Activated B cell treated with CpG ODN at 0.5 μM for 24 hours (primary cell): ENCODE measurements at places on chromosomes 16 and 17. TPM values are rescaled to one million over a fixed set of nuclear protein-coding genes. Genes with fewer than 3 reads are reported as not detected.
A peak's percentile ranks its signal among the peaks of the same experiment; 100 is the strongest.

DNA sequence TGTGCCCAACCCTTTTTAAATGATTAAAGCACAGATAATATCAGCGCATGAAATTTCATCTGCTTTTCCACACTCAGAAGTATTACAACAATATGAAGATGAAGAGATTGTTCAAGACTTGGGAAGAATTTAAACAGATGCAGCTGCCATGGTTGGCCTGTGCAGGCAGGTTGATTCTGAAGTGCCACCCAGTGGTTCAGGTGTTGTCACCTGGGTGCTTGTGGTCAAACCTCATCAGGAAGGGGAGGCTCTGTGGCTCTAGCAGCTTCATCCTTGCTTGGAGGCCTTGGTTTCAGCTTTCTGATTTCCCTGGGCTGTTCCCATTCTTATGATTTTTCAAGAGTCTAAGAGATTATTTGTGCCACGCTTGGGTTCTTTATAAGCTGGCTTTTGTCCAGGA is 22.2 kb upstream of the CLEC18C start:
- no peaks in the 10 kb centered on the region for H3K4me1 ChIP-seq
- no peak overlapping the region for H3K4me3 ChIP-seq
- H3K27me3 ChIP-seq, result no peaks in the 10 kb centered on the region
- peaks cover 58% of the 10 kb centered on the region for H3K36me3 ChIP-seq

SMTNL2 gene
- total RNA-seq, result not detected in 2 replicates

SMIM5 gene
- total RNA-seq, result 1.1 and 1.7 TPM in 2 replicates

CSH2 gene
- not detected in 2 replicates for total RNA-seq

- no peak for DNase-seq
- H3K4me1 ChIP-seq, result no peaks in the 10 kb centered on the region
- no peak overlapping the region for H3K27ac ChIP-seq
- H3K27me3 ChIP-seq, result peaks cover 3% of the 10 kb centered on the region
- no peak overlapping the region for H3K4me3 ChIP-seq
These were observed 96.8 kb upstream of the CLEC3A start for GRCh38 chr16:77925531-77925930.

- peaks cover 20% of the 10 kb centered on the region for H3K4me1 ChIP-seq
- no peaks in the 10 kb centered on the region for H3K27me3 ChIP-seq
- H3K27ac ChIP-seq, result peak overlapping the region; percentile 39
- H3K36me3 ChIP-seq, result no peaks in the 10 kb centered on the region
These were observed 13.7 kb downstream of the PITPNC1 start for GRCh38 chr17:67390646-67391361.

NT5M gene
- 0.71 and 0.93 TPM in 2 replicates for total RNA-seq

GRCh38 chr16:74281300-74281699 is 15.3 kb upstream of the PSMD7 start:
- no peaks in the 10 kb centered on the region for H3K27me3 ChIP-seq
- no peak overlapping the region for H3K27ac ChIP-seq
- no peak for DNase-seq

GRCh38 chr16:53803998-53804397 is 100.0 kb downstream of the FTO start:
- H3K27ac ChIP-seq, result no peak overlapping the region
- no peak overlapping the region for H3K4me3 ChIP-seq
- H3K4me1 ChIP-seq, result peaks cover 18% of the 10 kb centered on the region
- no peaks in the 10 kb centered on the region for H3K27me3 ChIP-seq
- H3K36me3 ChIP-seq, result no peaks in the 10 kb centered on the region

DNA sequence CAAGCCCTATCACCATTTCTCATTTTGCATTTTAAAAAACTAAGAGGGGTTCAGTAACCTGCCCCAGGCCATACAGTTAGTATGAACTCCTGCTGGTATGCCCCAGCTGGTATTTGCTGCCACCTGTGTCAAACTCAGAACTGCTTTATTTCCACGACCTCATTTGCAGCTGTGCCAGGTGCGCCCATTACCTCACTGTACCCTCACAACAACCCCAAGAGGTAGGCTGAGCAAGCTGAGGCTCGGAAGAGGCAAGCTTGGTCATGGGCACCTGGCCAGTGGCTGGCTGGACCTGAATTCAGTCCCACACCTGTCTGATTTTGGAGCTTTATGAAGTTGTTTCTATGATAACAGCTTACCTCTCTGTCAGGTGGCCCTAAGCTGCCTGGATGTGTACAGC is 7.6 kb downstream of the EPN2 start:
- no peak overlapping the region for H3K27ac ChIP-seq
- no peaks in the 10 kb centered on the region for H3K27me3 ChIP-seq
- H3K4me1 ChIP-seq, result peaks cover 24% of the 10 kb centered on the region
- no peak for DNase-seq
- no peaks in the 10 kb centered on the region for H3K36me3 ChIP-seq

DNA sequence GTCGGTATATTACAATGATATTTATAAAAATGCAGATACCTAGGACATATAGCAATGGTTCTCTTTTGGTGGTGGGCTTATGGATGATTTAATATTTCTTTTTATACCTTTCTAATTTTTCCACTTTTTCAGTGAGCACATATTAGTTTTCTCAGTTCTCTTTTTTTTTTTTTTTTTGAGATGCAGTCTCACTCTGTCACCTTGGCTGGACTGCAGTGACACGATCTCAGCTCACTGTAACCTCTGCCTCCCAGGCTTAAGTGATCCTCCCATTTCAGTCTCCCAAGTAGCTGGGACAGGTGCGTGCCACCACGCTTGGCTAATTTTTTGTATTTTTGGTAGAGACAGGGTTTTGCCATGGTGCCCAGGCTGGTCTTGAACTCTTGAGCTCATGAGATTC is 15.1 kb downstream of the MAP3K14 start:
- H3K27me3 ChIP-seq, result no peaks in the 10 kb centered on the region
- H3K27ac ChIP-seq, result peak overlapping the region; percentile 93
- H3K4me1 ChIP-seq, result peaks cover 94% of the 10 kb centered on the region

- no peaks in the 10 kb centered on the region for H3K4me1 ChIP-seq
- H3K4me3 ChIP-seq, result no peak overlapping the region
- peaks cover 13% of the 10 kb centered on the region for H3K27me3 ChIP-seq
- H3K27ac ChIP-seq, result no peak overlapping the region
- no peaks in the 10 kb centered on the region for H3K36me3 ChIP-seq
These were observed 71.7 kb downstream of the SHCBP1 start for GRCh38 chr16:46549477-46549876.

ZFP3 gene
- 10.1 and 11.5 TPM in 2 replicates for total RNA-seq

- no peak overlapping the region for H3K4me3 ChIP-seq
- no peak for DNase-seq
- no peak overlapping the region for H3K27ac ChIP-seq
- no peaks in the 10 kb centered on the region for H3K36me3 ChIP-seq
- peaks cover 18% of the 10 kb centered on the region for H3K4me1 ChIP-seq
These were observed 14.5 kb upstream of the BAIAP2 start for GRCh38 chr17:81020443-81020766.

DNA sequence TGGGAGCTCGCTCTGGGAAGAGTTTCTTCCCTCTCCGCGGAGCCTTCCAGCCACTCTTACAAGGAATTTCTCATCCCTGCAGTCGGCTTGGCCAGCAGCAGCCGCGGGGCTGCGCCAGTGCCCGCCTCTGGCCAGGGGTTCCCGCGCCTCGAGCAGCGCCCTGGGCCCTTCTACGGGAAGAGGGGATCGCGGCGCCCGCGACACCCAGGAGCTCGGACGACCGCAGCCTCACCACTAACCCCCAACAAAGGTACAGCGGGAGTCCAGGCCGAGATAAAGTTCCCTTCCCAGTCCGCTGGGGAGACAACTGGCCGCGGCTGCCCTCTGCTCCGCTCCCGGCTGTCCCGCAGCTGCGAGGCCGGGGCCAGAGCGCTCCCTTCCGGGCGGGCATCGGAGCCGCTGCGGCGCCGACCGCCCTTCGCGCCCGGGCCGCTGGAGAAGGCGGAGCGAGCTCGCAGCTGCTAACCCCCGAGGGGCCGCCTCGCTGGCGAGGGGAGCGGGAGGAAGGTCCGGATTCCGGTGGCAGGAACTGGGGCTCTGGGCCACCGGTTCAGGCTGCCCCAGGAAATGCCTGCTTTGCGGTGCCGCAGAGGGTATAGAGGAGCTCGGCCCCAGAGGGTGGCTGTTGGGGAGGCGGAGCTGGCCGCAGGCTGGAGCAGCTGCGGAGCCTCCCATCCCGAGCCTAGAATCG is 3.6 kb upstream of the HS3ST3B1 start:
- H3K27me3 ChIP-seq, result peaks cover 66% of the 10 kb centered on the region
- peaks cover 37% of the 10 kb centered on the region for H3K4me1 ChIP-seq
- H3K36me3 ChIP-seq, result peaks cover 2% of the 10 kb centered on the region

DNA sequence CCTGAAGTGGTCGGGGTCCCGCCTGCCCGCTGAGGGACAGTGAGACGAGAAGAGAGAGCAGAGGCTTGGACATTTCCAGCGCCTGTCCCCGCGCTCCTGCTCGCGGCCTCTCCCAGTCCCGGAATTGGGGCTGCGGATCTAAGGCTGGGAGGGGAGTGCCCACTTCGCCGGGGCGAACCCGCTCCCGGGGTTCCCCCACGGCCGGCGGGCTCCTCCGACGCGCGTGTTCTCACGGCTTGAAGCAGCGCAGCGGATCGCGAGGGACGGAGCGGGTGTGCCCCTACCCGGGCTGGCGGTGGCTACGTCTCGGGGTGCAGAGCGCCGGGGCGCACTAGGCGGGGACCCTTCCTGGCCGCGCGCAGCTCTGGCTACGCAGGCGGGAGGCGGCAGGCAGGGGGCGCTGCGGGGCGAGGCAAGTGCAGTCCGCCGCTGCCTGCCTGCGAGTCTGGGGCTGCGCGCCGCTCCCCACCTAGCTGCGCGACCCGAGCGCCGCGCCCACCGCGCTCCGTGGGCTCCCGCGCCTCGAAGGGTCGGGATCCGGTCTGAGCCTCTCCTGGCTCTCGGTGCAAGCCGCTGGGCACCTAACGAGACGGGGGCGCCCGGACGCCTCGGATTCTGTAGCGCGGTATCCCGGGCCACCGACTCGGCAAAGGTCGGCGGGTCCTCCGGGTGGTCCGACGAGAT is 1.2 kb downstream of the NGFR start:
- no peak overlapping the region for H3K27ac ChIP-seq
- peak; percentile 86 for DNase-seq
- peaks cover 33% of the 10 kb centered on the region for H3K27me3 ChIP-seq
- H3K4me3 ChIP-seq, result peak overlapping the region; percentile 81
- H3K4me1 ChIP-seq, result peaks cover 34% of the 10 kb centered on the region

DNA sequence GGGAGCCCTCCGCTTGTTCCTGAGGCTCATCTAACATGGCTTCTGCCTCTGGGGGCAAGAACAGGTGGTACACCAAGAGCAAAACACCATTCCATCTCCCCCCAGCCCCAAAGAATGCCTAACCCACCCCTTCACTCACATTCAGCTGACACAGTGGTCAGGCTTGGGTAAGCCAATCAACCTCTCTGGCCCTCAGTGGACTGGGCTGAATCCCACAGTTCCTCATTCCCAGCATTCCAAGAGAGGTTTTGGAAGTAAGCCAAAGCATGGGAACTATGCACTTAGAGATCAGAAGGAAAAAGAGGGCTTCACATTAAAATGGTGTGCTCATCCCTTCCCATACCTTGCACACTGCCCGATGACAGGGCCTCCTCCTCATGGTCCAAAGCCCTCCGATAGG is 7.8 kb downstream of the PIGS start:
- peaks cover 60% of the 10 kb centered on the region for H3K36me3 ChIP-seq
- DNase-seq, result no peak
- H3K27me3 ChIP-seq, result no peaks in the 10 kb centered on the region
- H3K4me3 ChIP-seq, result no peak overlapping the region
- H3K27ac ChIP-seq, result no peak overlapping the region
- peaks cover 37% of the 10 kb centered on the region for H3K4me1 ChIP-seq

- H3K27ac ChIP-seq, result no peak overlapping the region
- no peak for DNase-seq
- no peaks in the 10 kb centered on the region for H3K36me3 ChIP-seq
These were observed 40.3 kb downstream of the WNT3 start for GRCh38 chr17:46777943-46778915.

DNA sequence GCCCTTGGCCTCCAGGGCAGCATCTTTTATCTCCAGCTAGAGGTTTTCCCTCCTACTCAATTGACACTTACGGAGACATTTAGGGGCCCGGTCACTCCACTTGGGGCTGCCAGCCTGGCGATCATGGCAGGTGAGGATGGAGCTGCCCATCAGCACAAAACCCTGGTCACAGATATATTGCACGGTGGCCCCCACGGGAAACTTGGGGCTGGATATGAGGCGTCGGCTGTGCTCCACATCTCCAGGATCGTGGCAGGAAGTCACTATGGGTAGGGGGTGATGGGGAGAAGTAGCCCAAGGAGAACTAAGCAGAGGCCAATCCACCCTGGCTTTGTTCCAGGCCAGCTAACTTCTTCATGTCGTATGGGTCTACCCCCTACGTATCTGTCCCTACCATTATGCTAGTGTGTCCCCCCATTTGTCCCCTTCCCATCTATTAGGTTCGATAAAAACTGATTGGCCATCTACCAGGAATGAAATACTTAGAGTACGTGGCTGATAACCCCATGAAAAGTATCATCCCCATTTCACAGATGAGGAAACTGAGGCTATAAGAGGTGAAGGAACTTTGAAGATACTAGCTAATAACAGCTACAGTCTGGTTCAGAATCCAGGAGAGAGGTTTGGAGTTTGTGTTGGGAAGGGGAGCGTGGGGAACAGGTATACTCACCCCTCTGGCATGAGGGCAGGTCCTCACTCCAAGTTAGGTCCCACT is 6.1 kb upstream of the PHF12 start:
- no peak for DNase-seq
- no peak overlapping the region for H3K27ac ChIP-seq
- no peak overlapping the region for H3K4me3 ChIP-seq
- H3K36me3 ChIP-seq, result no peaks in the 10 kb centered on the region

GRCh38 chr17:1377334-1377733 is 22.7 kb downstream of the YWHAE start:
- H3K36me3 ChIP-seq, result peaks cover 42% of the 10 kb centered on the region
- H3K27me3 ChIP-seq, result no peaks in the 10 kb centered on the region
- DNase-seq, result no peak
- peak overlapping the region; percentile 1 for H3K27ac ChIP-seq
- H3K4me3 ChIP-seq, result no peak overlapping the region
- peaks cover 93% of the 10 kb centered on the region for H3K4me1 ChIP-seq

- H3K27me3 ChIP-seq, result peaks cover 23% of the 10 kb centered on the region
- no peak overlapping the region for H3K27ac ChIP-seq
- H3K4me1 ChIP-seq, result no peaks in the 10 kb centered on the region
- no peaks in the 10 kb centered on the region for H3K36me3 ChIP-seq
These were observed 8.3 kb downstream of the MYH10 start for GRCh38 chr17:8622191-8622590.

SLFN14 gene
- not detected in 2 replicates for total RNA-seq

- no peaks in the 10 kb centered on the region for H3K27me3 ChIP-seq
- DNase-seq, result no peak
- H3K27ac ChIP-seq, result no peak overlapping the region
- no peaks in the 10 kb centered on the region for H3K36me3 ChIP-seq
- no peak overlapping the region for H3K4me3 ChIP-seq
These were observed 49.4 kb upstream of the PVALEF start for GRCh38 chr17:81115749-81116464.

LITAFD gene
- total RNA-seq, result not detected in 2 replicates

DNA sequence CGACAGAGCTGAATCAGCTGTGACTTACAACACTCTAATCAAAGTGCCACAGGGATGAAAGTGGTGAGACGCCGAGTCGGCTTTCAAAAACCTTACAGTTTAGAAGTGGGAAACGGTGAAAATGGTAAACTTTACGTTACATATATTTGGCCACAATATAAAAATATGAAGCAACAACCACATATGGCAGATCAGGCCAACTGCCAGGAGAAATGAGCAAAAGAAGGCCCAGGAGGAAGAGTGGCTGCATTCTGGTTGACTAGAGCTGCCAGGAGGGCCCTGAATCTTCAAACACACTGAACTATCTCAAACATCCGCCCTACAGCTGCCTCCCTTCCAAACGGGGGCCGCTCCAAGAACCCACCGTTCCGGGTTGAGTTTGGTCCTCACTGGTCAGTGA is 56.3 kb downstream of the MRM3 start:
- peaks cover 5% of the 10 kb centered on the region for H3K27me3 ChIP-seq
- no peak overlapping the region for H3K27ac ChIP-seq
- H3K4me1 ChIP-seq, result no peaks in the 10 kb centered on the region
- H3K36me3 ChIP-seq, result no peaks in the 10 kb centered on the region
- no peak for DNase-seq
